Amygdala (tissue), 56 donors: ENCODE measurements at places on chromosomes 12 and 14.
A peak's percentile ranks its signal among the peaks of the same experiment; 100 is the strongest.

DNA sequence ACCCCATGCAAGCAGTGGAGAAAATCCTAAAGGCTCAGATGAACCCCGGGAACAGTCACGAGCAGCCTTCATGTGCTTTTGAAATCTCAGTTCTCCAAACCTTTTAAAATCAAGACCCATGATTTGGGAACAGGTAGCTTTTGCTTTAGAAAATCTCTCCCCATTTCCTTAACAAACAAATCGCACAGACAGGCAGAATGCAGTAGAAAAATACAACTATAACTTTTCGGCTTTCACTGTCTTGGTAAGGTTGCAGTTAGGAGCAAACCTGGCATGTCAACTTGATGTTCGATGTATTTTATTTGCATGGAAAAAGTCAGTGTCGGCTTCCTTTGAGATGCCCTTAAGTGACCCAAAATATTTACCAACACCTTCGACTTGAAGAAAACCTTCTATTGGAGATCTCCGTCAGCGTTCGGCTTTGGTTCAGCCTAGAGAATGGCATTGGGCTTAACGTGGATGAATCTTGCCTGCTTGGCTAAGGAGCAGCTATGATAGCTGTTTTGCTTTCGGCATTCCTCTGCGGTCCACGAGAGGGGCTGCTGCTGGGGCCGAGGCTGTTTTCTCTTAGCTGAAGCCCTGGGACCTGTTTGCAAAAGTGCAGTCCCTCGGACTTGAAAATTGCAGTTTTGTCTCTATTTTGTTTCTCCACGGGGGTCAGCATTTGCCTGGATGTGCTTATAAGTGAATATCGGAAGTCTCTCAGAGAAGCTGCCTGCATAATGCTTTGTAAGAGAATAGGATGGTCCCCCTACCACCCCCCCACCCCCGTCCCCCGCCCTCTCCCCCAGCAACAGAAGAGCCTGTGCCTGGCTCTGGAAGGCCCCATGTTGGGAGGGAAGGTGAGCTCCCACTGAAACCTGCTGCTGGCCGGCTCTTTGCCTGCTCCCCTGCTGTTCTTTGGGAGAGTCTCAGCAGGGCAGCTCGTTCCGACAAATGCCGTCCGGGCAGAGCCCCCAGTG is 122.8 kb downstream of the AACS start:
- DNase-seq, result no peak

DNA sequence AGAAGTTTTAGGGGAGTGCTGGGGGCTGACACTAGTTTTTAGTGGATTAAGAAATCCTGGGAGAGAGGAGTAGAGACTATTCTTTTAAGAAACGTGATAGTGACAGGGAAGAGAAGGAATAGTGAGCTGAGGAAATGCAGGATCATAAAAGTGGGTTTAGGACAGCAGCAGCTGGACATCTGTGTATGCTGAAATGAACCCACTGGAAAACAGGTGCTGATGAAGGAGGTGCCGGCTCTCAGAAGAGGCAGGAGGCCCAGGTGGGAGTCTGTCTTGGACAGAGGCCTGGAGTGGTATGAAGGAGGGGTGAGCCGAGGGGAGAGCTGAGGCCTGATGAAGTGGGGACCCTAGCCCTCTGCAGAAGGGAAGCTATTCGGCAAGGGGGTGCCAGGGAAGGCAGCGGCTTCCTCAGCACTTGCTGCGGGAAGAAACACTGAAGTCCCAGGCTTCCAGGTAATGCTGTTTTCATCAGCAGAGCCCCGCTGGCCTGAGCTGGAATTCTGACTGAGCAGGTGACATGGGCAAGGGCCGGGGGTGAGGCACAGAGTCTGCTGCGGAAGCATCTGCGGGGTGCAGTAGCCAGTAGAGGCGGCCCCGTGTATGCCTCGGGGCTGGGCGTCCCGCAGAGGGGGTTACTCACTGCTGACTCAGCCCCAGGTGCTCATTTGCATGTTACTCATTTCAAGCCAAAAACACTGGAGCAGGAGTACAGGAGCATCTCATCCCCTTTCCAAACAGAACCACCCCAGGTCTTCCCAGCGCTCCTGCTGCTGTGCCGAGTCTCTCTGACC is 89.7 kb downstream of the TMCC3 start:
- no peak for DNase-seq

- no peak for DNase-seq
These were observed 148.6 kb upstream of the SLC38A2 start for GRCh38 chr12:46521145-46521544.

- no peak for DNase-seq
These were observed 11.0 kb downstream of the SAMD4A start for GRCh38 chr14:54577977-54578376.

DNA sequence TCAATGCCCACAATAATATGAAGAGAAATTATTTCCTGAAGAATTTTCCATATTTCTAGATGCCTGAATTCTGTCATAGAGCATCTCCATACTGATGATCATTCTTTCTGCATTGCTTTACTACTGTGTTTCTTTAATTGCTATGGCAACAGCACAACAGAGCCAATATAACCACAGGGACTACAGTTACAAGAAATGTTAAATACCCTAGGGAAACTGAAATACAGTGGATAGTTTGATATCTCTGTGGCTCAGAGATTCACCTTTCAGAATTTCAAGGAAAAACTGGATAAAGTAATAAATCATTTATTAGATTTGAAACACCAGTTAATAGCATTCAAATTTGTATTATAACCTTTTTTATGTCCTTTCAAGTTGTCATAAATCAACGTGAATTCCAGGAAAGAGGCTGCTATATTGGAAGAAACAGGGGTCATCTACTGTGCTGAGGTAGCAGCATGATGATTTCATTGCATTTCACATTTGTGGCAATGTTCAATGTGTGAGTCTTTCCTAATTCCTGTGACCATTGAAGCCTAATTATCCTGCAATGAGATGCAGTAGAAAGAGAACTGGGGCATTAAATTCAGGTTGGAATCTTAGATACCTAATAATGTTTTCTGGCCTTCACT is 267.1 kb downstream of the LRFN5 start:
- DNase-seq, result no peak

- no peak for DNase-seq
These were observed 53.1 kb downstream of the SIX1 start for GRCh38 chr14:60596139-60596538.

- no peak for DNase-seq
These were observed 78.9 kb downstream of the PLEKHA5 start for GRCh38 chr12:19208456-19208855.

DNA sequence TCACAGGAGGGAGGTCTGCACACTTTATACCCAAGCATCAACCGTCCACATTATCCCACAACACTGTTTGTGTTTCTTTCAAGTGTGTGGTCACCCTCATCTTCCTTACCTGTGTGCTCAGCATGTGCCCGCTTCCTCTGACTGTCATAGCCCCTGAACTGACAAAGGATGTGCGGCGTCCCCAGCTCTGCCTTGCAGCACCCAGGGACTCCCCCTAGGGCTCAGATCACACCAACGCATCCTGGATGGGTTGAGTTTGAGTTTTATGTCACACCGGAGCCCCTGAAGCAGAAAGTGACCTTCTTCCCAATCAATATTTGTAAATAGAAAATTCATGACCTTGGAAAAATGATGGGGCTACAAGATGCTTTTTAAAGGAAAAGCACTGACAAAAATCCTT is 770.7 kb upstream of the TMEM132C start:
- no peak for DNase-seq

GRCh38 chr12:124939079-124939420 is 24.6 kb upstream of the UBC start:
- DNase-seq, result no peak

GRCh38 chr12:110577864-110578693 is 5.0 kb downstream of the PPTC7 start:
- DNase-seq, result no peak

GRCh38 chr12:87809916-87810315 is 219.3 kb downstream of the C12orf50 start:
- DNase-seq, result no peak

GRCh38 chr12:42730291-42730690 is 140.7 kb upstream of the PRICKLE1 start:
- no peak for DNase-seq

DNA sequence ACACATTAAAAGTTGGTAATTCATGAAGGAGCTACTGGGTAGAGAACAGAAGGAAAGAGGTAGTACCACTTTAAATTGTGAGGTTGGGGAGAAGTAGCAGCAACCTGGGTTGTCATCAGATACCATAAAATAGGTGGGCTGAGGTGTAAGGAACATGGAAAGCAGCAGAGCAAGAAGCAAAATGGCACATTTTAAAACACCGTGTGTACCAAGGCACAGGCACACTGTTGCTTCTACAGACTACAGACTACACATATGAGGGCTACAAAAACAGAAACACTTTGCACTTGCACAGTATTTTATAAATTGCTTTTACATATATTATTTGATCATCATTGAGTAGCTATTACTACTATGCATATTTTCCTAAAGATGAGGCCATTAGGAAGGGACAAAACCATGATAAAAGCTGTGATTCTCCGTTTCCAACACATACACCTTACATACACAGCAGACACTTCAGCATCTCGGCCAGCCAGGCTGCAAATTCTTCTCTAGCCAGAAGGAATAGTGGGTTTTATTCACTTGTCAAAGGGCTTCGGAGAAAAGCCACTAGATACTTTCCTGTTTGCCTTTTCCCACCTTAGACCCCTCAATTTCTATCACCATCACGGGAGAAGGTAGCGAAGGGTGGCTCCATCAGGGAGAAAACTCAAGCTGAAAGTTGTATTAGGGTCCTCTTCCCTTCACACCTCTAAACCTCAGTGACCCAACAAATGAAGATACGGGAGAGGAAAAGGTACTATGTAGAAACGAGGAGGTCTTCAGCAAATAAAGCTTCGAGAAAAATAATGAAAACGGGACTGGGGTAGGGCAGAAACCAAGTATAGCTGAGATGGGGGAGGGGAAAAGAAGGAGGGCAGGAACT is 1.6 kb downstream of the PYM1 start:
- no peak for DNase-seq

GRCh38 chr12:117470804-117471203 is 109.4 kb upstream of the NOS1 start:
- DNase-seq, result no peak

- no peak for DNase-seq
These were observed 202.8 kb downstream of the ANO2 start for GRCh38 chr12:5742258-5742657.

- DNase-seq, result no peak
These were observed 82.3 kb downstream of the PUS7L start for GRCh38 chr12:43676183-43676813.

GRCh38 chr12:52879394-52880351 is 25.2 kb downstream of the KRT8 start:
- peak; percentile 44 for DNase-seq

- no peak for DNase-seq
These were observed 321.4 kb upstream of the RGS6 start for GRCh38 chr14:71610797-71611196.

DNA sequence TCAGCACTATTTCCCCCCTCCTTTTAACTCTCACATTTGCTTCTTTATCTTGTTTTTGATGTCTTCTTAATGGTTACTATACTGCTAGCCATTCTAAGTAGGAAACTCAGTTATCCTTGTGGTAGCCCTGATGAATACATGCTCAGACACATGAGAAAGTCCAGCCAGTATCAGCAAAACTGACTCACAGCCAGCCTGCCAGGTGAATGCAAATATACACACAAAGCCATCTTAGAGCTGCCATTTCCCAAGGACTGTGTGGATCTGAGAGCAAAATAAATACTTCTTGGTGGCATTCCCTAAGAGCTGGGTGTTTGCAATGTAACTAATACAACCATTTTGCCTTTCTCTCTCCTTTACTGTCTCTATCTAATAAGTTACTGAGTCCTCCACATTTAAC is 455.2 kb downstream of the CCER1 start:
- DNase-seq, result no peak

- DNase-seq, result no peak
These were observed 1.2 kb upstream of the SRGAP1 start for GRCh38 chr12:63843254-63843720.

DNA sequence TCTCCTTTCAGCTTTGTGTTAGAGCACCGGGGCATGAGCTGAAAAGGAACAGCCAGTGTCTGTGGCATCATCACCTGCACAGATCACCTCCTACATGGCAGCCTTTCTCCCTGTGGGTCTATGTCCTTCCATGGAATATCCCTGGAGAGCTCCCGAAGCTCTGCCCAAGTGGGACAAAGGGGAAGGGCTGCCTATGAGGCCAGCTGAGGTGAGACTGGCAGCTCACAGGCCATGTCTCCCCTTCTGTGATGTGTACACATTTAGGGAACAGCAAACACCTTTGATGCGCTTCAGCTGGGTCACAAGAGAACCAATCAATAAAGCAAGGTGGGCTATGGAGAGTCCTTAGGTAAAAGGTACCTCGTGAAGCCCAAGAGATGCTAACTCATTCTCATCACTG is 4.1 kb downstream of the PROX2 start:
- DNase-seq, result no peak

GRCh38 chr14:83483063-83483462 is 1949.4 kb upstream of the SEL1L start:
- DNase-seq, result no peak

GRCh38 chr14:100117633-100118395 is 41.6 kb downstream of the DEGS2 start:
- no peak for DNase-seq

- DNase-seq, result no peak
These were observed 43.2 kb upstream of the MEG3 start for GRCh38 chr14:100782516-100783320.

DNA sequence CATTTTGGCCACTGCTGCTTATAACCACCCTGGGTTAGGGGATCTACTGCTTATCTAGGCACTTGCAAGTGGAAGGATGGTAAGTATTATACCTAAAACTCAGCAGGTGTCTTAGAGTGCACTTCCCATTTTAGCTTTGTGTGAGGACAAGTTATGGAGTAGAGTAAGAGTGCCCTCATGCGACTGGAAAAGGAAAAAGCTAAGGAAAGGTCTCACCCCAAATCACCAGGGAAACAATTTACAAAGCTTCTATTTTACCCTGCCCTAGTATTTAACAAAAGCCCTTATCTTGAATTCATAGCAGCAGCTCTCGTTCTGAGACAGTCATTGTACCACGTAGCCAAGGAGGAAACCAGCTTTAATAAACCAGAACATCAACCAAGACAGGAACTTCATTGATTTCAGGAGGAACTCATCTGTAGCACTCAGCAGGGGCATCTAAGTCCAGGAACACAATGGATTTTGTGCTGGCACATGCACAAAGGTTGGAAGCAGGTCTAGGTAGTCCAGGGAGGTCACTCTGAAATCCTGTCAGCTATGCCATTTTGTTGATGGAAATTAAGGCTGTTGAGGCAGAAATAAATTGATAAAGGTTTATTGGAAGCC is 2.9 kb downstream of the RDH12 start:
- DNase-seq, result peak; percentile 53

- no peak for DNase-seq
These were observed 412.9 kb downstream of the RAD51B start for GRCh38 chr14:68232300-68233055.

GRCh38 chr12:69913526-69913925 is 88.5 kb downstream of the MYRFL start:
- no peak for DNase-seq
